ENCODE measurements at places on chromosomes 11 and 22.

DNA sequence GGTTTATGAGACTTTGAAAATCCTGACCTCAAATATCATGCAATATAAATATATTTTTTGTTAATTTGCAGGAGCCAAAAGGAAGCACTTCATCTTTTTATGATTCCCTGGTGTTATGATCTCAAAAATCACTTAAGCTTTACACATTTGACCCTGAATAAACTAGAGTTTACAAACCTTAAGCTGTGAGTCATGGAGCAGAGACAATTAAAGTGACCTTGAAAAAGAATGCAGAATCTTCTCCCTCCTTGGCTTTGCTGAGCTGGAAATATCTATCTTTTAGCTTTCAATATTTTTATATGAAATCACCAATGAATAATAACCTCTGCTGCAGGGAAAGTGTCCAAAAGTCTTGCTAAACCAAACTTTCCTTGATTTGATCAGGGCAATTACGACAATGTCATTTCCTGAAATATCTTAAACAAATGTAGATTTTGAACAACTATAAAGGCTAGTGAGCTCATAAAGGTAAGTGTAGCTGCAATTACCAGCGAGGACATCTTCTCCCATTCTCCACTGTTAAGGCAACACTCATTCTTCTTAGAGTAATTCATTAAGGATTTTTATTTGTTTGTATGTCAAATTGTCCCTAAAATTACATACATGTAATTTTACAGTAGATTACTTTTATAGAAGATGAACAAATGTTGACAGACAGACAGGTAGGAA lies 747.0 kb upstream of the LUZP2 start:
- no peak for DNase-seq

GRCh38 chr11:70771099-70771885 lies 373.0 kb downstream of the CTTN start:
- DNase-seq, result no peak

GRCh38 chr22:37681556-37682049 lies 4.5 kb upstream of the NOL12 start:
- peak; percentile 77 for DNase-seq

GRCh38 chr11:92523611-92524010 lies 299.0 kb downstream of the FAT3 start:
- no peak for DNase-seq

GRCh38 chr22:48099251-48099650 lies 1336.8 kb downstream of the TBC1D22A start:
- no peak for DNase-seq

DNA sequence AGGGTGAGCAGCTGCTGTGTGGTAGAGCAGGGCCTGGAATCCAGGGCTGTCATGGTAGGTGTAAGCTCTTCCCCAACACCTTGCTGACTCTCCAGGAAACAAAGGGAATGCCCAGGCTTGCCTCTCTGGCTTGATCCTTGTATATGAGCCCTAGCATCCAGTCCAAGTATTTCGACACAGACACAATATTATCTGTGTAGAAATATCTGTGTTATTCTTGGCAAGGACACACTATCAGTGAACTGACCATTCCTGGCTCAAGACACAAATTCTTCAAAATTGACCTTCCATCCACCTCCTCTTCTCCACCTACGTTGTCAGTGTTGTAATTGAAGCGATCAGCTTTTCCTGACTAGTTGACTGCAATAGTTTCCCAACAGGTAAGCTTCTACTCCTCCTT lies 312.0 kb upstream of the NARS2 start:
- DNase-seq, result no peak

DNA sequence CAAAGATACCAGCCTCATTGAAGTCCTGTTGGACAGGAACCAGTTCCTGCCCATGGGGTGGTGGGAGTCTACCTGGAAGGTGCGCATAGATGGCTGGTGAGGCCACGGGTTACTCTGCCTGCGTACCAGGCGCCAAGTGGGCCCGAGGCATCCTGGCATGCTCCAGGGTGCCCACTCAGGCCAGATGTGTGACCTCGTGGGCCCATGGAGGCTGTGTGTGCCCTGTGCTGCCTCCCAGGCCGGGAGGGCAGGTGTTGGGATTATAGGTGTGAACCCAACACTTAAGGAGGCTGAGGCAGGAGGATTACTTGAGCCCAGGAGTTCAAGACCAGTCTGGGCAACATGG lies 23.1 kb downstream of the TANGO2 start:
- no peak for DNase-seq

Measured in fibroblast of skin of back (primary cell).